Activated CD4-positive, alpha-beta T cell treated with anti-CD3 and anti-CD28 coated beads, Interleukin-2, amount 50 U/mL, for 4 hours (primary cell): ENCODE measurements at places on chromosomes 6 and 20.

DNA sequence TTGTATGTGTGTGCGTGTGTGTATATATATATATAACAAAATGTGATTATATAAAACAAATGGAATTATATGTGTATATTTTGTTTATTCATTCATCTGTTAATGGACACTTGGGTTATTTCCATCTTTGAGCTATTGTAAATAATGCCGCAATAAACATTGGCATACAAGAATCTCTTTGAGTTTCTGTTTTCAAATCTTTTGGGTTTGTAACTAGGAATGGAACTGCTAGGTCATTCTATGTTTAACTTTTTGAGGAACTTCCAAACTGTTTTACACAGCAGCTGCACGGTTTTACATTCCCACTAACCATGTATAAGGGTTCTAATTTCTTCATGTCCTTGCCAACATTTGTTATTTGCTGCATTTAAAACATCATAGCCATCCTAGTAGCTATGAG, 39.9 kb upstream of the TGM2 start:
- no peak for DNase-seq

DNA sequence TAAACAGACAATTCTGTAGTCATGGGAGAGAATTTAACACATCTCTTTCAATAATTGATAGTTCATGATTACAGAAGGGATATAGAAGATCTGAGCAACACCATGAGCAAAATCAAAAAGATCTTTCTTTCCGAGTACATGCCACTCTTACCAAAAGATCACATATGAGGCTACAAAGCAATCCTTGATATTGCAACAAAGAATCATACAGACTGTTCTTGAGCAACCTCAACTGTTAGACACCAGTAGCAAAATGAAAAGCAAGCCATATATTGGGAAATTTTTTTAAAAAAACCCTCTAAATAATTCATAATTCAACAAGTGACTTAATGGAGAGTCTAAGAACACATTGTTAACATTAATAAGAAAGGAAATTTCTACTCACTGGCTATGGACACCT, 3.6 kb upstream of the CD83 start:
- DNase-seq, result no peak

- no peak for DNase-seq
Observed at GRCh38 chr6:38901802-38902522, 146.6 kb upstream of the GLP1R start.

DNA sequence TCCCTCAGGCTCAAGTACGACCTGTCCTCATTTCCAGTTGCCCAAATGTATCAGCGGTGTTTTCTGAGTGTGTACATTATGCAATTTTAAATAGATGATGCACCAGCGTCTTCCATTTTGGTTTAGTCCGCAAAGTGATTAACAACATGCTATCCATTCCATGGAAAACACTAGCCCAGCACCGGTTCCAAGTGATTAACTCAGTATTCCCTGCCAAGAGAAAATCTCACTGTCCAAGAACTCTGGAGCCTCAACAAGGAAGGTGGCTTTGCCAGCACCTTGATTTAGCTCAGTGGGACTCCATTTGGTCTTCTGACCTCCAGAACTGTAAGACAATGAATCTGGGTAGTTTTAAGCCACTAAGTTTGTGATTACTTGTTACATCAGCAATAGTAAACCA, 107.2 kb downstream of the FOXC1 start:
- no peak for DNase-seq

GRCh38 chr6:143370812-143371370, 79.6 kb downstream of the ADAT2 start:
- DNase-seq, result no peak

GRCh38 chr6:30657454-30657853, 10.5 kb downstream of the C6orf136 start:
- DNase-seq, result no peak

DNA sequence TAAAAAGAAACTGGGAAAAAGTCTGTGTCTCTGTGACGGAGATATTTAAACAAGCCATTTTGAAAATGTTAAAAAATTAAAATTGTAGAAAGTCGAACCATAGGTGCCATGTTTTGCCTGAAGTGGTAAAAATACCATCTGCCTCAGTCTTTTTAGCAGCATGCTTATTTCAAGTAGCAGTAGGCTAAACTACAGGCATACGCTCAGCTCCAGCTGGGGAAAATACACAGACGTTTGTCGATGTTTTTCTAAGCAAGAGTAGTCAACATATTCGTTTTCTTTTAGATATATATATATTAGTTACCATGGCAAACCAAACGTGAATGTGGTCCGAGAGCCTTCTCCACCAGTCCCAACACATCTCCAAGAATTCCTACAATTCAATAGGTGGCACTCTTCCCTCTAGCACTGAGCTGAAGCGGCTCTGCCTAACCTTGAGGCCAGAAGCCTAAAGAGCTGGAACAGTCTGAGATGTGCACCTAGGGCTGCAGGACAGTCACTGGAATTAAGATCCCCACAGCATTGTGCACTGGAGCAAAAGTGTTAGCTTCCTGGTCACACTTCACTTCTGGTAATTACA, 70.2 kb upstream of the BEND3 start:
- DNase-seq, result no peak

- DNase-seq, result no peak
Observed at GRCh38 chr20:63497946-63498935, 642 bp downstream of the EEF1A2 start.

GRCh38 chr20:64157878-64158277, 6.4 kb upstream of the MYT1 start:
- no peak for DNase-seq

- DNase-seq, result no peak
Observed at GRCh38 chr6:140445474-140446004, 1071.1 kb upstream of the CITED2 start.

DNA sequence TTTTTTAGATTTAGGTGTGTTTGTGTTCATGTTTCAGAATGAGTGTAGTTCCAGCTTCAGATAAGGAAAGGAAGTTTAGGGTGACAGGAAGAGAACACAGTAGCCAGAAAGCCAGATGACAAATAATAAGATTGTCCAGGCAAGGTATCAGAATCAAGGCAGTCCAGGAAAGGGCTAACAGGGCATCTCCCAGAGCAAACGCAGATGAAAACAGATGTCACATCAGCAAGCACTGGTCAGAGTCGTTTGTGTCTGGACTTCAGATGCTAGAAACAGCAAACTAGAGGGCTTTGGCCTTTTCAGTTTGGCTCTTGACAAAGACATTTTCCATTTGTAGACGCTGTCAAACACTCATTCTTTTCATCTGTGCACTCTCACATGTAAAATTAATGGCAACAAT, 65.5 kb downstream of the VIP start:
- no peak for DNase-seq
